ENCODE measurements at places on chromosomes 7 and 10.

DNA sequence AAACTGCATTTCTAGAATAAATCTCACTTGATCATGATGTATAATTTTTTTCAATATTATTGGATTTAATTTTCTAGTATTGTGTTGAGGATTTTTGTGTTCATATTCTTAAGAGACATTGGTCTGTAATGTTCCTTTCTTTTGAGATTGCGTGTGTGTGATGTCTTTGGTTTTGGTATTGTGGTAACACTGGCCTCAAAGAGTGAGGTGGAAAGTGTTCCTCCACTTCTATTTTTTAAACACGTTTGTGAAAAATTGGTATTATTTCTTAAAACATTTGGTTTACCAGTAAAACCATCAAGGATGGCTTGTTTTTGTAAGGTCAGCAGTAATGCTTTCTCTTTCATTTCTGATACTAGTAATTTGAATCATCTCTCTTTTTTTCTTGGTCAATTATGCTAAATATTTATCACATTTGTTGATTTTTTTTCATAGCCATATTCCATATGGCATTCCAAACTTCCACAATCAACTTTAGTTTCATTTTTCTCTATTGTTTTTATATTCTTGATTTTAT is 290.2 kb upstream of the CDC14C start:
- DNase-seq: no peak

DNA sequence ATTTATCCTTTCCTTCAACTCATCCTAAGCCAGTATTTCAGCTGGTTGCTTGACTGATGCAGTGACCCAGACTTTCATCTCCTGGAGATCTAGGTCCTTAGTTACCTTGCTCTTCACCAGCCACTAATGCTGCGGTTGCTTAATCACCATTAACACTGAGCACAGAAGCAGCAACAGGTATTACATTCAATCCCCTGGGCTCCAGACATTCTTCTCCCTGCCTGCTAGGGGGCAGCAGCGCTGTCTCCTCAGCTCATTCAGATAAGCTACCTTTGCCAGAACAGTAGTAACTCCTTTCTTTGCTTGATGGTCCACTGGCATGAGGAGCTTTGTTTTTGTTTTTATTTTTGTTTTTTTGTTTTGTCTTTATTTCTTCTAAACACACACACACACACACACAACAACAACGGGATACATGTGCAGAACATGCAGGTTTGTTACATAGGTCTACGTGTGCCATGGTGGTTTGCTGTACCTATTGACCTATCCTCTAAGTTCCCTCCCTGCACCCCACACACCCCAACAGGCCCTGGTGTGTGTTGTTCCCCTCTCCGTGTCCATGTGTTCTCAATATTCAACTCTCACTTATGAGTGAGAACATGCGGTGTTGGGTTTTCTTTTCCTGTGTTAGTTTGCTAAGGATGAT is 1043.2 kb upstream of the C7orf33 start:
- peak; percentile 15 for DNase-seq

DNA sequence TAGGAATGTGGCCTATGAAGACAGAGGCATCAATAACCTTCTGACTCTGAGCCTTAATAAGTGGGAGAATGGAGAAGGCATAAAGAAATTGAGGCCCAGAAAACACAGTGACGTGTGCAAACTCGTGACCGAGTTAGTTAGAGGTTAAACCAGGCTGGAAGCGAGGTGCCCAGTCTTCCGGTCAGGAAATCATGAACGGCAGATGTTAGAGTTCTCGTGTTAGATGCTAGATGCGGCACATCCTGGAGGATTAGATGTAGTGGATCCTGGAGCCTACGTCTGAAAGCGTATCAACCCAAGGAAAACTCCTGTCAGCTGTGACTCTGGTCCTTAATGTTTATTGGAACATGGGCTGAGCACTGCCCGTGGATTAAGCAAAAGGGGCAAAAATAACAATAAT is 275.9 kb downstream of the TCF7L2 start:
- no peak for DNase-seq

GRCh38 chr10:129912986-129913695 is 50.9 kb downstream of the EBF3 start:
- no peak for DNase-seq

DNA sequence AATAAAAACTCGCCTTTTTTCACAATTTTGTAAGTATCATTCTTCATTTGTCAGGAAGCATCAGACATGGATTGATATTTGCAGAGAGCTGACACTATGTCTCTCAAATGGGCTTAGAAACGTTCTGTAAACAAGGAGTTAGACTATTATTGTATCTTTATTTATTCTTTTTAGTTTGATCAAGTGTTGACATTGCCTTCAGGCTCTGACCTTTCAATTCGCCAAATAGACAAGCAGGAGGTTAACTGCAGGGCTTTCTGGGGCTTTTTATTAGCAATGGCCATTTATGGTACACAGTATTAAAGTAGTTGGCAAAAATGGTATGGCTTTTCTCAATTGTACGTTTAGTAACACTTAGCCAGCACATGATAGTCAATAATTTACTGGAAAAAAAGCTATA is 221.7 kb downstream of the ZWINT start:
- DNase-seq: no peak

- DNase-seq: no peak
Observed at GRCh38 chr7:155205368-155206317, 92.0 kb upstream of the INSIG1 start.

GRCh38 chr7:4724648-4725013 is 42.5 kb downstream of the FOXK1 start:
- no peak for DNase-seq

- DNase-seq: no peak
Observed at GRCh38 chr7:70668606-70669358, 463.2 kb upstream of the GALNT17 start.

DNA sequence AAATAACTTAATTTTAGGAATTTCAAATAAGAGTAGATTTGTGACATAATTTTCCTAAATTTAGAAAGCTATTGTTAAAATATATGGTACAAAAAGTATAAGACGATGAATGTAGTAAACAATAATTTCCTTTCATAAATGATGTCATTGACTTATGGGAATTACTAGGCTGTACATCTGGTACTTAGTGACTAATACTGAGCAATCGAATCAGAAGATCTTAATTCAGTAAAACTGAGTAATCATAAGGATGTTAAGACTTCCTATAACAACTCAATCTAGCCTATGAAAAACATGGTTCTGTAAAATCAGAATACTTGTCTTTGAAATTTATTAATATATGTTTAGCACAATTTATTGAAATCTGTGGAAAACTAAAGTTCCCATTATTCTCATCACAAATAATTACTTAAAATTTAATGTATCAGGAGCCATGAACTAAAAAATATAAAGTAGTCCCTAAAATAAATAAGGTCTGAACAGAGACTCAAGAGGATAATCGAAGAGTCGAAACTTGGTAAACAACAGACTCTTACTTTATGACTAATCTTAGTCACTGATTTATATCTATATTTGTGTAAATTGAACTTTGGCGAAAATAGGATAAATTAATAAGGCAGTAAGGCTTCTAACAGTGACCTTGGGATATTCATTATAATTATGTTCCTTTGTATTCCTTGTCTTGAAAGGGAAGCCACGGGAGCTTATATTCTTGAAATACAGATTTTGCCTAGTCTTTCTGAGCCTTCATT is 142.1 kb downstream of the HGF start:
- no peak for DNase-seq

DNA sequence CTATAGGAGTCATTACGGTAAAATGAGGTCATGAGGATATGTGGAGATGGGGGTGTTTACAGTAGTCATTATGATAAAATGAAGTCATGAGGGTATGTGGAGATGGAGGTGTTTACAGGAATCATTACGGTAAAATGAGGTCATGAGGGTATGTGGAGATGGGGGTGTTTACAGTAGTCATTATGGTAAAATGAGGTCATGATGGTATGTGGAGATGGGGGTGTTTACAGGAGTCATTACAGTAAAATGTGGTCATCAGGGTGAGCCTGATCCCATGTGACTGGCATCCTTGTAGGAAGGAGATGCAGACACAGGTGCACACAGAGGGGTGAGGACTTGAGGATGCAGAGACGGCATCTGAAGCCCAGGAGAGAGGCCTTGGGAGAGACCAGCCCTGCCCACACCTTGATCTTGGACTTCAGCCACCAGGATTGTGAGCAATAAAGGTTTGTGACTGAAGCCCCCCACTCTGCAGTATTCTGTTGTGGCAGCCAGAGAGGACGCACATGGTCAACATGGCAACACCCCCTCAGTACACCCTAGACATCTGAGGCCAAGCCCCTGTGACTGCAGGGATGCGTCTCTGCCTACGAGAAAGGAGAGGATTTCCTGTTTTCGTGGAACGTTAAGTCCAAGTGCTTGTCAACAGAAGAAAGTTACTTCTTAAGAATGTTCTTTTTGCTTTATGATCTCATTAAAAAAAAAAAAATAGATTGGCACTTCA is 544.4 kb downstream of the DNAJB6 start:
- DNase-seq: no peak

DNA sequence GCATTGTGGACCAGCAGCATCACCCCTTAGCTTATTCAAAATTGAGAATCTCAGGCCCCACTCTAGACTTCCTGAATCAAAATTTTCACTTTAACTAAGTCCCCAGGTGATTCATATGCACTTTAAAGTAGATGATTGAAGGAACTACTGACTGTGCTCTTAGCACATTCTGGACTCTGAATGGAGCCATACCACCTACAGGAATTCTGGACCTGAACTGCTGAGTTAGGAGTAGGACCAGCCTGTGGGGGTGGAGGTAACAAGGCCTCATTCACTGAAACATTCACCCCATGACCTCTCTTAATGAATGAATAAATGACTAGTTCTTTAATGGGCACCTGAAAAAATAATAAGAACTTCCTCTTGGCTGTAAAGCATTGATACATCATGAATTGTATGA is 7.3 kb downstream of the PDK4 start:
- DNase-seq: no peak

GRCh38 chr7:95811846-95812445 is 39.6 kb downstream of the DYNC1I1 start:
- DNase-seq: peak; percentile 86

- no peak for DNase-seq
Observed at GRCh38 chr7:133275008-133275407, 22.1 kb downstream of the EXOC4 start.

DNA sequence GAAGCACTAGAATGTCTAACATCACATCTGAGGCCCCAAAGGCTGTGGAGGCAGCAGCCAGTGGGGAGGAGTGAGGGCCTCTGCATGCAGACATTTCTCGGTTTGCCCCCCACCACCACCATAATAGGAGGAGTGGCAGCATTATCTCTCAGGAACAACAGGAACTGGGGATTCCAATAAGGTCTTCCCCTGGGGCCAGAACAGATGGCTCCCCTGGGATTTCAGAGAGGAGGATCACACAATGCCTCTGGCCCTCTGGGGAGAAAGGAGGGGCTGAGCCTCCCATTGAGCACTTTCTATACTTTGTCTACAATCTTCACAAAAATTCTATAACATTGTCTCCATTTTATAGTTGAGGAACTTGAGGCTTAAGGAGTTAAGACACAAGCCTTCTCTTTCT is 61.1 kb downstream of the GRID1 start:
- DNase-seq: no peak

GRCh38 chr10:20274571-20274970 is 458.3 kb downstream of the PLXDC2 start:
- DNase-seq: no peak

DNA sequence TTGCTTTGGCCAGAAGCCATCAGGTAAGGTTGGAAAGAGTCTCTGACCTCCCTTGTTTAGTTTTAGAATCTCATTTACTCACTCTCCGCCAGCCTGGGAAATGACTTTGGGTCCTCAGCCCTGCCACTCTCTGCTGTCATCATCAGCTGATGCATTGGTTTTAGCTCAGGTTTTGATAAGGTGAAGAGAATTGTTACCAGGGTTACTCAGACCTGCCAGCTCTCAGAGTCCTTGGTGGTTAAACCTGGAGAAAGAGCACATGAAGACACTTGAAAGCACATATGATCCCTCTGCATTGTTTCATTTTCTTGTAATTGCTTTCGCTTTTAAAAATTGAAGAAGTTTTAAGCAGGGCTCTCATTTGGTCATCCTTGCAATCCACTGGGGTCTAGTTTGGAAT is 4.0 kb upstream of the CROT start:
- DNase-seq: no peak

DNA sequence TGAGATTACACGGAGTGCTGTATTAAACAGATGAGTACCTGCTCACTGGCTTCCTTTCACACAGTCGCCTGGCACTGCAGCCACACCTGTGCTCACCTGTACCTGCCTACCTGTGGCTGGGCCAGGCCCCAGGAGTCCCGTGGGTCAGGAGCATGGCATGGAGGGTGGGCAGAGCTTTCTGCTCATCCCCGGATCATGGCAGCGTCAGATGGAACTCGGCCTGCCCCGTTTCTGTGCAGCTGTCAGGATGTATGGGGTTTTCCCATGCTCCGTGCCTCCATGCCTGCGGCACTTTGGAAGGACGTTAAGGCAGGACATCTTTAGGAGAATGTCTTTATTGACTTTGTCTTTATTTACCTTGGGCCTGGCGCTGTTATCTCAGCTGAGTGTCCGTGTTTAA is 112.2 kb downstream of the MGMT start:
- no peak for DNase-seq

- DNase-seq: no peak
Observed at GRCh38 chr10:109887243-109887642, 36.1 kb downstream of the XPNPEP1 start.

DNA sequence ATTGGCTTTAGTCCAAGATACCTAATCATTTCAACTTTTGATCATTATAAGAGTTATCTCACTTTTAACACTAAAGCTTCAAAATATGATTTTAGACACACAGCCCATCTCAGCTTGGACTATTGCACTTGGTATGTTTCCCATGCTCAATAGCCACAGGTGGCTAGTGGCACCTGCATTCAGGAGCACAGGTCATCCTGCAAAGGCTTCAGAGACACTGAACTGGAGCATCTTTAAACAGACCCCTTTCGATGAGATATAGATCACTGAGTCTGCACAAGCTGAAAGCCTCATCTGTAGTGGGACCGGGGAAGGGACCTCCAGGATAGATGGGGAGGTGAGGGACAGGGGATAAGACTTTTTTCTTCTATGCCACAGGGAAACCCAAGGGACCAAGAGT is 48.5 kb upstream of the TARP start:
- DNase-seq: no peak

DNA sequence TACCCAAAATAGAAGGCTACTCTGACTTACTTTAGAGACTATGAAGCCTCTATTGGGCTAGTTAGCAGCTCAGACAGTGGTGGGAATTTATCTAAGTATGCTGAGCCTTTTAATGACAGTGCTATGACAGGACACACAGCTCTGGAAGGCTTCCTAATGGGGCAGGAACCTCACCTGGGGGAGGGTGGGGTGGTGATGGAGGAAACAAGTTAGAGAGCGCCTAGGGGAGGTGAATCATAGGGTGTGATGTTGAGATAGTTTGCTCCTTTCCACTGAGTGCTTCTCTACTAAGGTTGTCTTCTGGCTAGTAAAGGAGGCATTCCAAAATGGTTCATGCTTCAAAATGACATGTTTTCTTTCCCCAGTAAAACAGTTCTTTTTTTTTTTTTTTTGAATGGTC is 42.1 kb downstream of the PPP1R9A start:
- DNase-seq: no peak

GRCh38 chr10:132102071-132102716 is 36.4 kb downstream of the JAKMIP3 start:
- no peak for DNase-seq
